ENCODE measurements at places on chromosomes 1 and 21. TPM values are rescaled to one million over a fixed set of nuclear protein-coding genes. Genes with fewer than 3 reads are reported as not detected.

Gene HPCA
- not detected for total RNA-seq

Gene CDK18
- 36.6 TPM for total RNA-seq

Gene MROH9
- 1.2 TPM for total RNA-seq

Gene REN
- total RNA-seq, result 0.59 TPM

Gene ZSWIM5
- 3.6 TPM for total RNA-seq

Gene NOS1AP
- 3.6 TPM for total RNA-seq

Gene WLS
- total RNA-seq, result 85.2 TPM

Gene LRRC53
- total RNA-seq, result not detected

Gene CYP4X1
- 12.8 TPM for total RNA-seq

Gene SDC3
- total RNA-seq, result 43.5 TPM

Measured in lower lobe of right lung (tissue), 2 donors.